NCI-H1930 (cell line): ENCODE measurements at places on chromosomes 1 and 21.

- peak; percentile 22 for DNase-seq
Measured at GRCh38 chr1:22641906-22642636, 1.4 kb upstream of the C1QC start.

DNA sequence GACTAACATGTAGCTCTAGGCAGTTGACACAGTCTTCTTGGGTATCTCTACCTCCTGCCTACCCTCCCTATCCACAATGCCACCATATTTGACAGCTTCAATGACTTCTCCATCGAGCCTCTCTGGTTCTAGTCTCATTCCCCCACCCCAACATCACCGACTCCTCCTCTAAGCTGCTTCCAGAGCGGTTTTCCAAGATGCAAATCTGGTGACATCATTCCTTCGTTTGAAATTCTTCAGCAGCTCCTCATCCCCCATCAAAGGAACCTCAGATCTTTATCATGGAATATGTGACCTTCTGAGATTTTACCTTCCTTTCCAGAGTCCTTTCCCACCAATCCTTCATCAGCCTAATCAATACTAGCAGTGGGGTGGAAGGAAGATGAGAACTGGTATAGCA, 352.4 kb upstream of the RUNX1 start:
- DNase-seq, result no peak

DNA sequence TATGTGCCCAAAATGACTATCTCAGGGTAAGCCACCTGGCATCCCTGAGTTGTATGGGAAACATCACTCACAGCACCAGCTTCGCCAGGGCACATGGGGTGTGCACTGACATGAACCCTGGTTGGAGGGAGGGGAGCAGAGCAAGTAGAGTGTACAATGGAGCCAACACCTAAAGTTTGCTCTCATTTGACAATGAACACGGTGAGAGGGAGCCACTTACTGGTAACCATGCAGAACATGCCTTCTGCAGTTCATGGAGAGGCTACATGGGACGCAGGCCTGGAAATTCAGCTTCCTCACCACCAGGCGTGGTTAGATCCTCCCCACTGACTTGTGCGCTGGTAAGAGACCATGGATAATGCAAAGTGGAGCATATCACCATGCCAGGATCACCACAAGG, 10.0 kb upstream of the CPLANE2 start:
- DNase-seq, result no peak

- no peak for DNase-seq
Measured at GRCh38 chr21:43597052-43597451, 62.2 kb downstream of the HSF2BP start.

- no peak for DNase-seq
Measured at GRCh38 chr1:37438869-37439343, 35.5 kb upstream of the ZC3H12A start.

DNA sequence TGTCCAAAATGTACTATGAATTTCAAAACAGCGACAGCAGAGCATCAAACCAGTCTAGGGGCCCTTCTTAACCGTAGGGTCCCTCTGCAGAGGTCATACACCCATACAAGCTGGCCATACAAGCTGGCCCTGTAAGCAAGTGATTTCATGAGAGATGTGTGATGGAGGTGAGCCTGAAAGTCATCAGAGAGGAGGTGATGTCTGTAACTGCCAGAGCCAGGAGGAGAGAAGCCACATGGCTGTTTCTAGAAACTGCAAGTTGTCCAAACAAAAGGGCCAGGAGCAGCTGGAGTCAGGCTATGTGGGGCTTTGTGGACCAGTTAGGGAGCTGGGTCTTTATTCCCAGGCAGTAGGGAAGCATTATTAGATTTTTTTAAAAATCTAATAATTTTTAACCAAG, 14.8 kb upstream of the SERINC2 start:
- no peak for DNase-seq

- no peak for DNase-seq
Measured at GRCh38 chr1:89822109-89822962, 1.5 kb downstream of the LRRC8D start.

GRCh38 chr1:23221107-23221506, 3.8 kb upstream of the HTR1D start:
- no peak for DNase-seq

DNA sequence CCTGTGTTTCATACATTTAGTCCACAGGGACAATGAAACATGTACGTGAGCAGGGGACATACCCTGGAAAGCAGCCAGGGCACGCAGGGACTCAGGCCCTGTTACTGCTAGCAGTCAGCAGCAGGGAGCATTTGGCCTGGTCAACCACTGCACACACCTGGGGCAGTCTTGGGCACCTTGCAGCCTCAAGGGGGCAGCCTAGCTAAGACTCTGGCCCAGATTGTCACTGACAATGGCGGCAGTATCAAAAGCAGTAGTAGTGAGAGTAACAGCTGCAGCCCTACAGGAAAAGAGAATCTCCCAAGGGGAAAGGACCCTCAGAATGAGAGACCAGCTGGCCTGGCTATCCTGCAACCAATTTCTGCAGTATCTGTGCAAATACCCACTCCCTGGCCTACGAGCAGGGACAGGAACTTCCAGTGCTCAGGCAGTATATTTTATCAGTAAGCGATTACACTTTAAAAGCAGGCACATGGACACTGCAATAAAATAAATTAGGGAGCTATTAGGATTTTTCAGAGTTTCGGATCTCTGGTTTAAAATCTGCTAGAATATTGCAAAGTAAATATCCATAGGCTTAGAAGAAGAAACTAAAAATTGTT, 475.6 kb downstream of the LTN1 start:
- peak; percentile 57 for DNase-seq

- no peak for DNase-seq
Measured at GRCh38 chr1:159228554-159228953, 23.9 kb downstream of the ACKR1 start.

DNA sequence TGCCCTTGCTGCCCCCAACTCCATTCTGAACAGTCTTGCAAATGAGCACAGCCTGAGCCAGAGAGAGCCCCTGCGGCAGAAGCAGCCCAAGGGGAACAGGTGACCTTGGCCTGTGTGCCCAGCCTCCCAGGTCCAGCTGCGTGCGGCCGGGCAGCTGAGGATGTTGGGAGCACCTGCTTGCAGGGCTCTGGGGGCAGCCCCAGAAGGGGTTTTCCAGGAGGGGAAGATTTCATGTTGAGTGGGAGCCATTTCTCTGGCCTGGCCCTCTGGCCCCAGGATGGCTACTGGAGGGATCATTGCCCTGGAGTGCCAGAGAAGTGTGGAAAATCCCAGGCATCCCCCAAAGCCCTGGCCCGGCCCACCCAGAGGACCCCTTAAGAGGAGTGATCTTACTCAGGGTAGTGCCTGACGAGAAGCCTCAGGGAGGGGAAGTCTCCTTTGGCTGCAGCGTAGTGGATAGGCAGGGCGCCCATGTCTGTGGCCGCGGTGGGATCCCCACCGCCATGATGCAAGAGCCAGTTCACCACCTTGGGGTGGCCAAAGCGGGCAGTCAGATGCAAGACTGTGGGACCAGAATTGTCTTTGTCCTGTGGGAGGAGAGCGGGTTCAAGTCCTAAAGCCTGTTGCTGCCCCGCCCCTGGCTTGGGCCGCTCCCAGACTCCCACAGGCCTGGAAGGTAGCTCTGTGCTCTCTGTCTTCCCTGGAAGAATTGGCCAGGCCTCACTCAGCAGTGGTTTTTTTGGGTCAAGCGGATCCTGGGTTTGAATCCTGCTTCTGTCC, 20.6 kb upstream of the RNU1-4 start:
- no peak for DNase-seq
